GOT3 (cell line): ENCODE measurements at places on chromosomes 11 and 22.

DNA sequence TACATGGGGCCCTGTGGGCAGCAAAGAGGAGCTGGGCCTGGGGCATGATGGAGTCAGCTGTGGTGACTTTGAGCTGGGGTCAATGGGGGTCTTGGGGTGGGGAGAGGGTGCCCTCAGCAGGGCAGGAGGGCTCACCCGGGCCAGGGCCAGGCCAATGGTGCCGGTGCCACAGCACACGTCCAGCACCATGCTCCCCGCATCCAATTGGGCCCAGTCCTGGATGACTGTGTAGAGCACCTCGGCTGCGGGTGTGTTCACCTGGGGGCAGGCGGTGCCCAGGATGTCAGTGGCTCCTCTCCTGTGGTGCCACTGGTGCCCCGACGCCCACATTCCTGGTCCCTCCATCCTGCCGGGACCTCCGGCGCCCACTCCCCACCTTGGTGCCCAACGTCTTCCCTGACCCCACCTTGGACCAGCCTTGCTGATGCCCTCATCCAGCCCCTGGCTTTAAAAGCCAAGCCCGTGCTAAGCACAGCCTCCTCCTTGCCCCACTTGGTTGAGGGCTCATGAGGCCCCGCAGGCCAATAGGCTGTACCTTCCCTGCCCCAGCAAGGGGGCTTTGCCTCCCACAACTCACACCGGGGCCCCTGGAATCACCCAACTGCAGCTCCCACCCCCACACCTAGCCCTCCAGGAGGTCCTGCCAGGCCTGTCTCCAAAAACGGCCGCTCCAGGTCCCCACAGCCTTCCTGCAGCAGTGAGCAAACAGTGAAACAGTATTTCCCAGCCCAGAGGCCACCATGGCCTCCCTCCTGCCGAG, 2.2 kb upstream of the RANBP1 start:
- no peak for DNase-seq

DNA sequence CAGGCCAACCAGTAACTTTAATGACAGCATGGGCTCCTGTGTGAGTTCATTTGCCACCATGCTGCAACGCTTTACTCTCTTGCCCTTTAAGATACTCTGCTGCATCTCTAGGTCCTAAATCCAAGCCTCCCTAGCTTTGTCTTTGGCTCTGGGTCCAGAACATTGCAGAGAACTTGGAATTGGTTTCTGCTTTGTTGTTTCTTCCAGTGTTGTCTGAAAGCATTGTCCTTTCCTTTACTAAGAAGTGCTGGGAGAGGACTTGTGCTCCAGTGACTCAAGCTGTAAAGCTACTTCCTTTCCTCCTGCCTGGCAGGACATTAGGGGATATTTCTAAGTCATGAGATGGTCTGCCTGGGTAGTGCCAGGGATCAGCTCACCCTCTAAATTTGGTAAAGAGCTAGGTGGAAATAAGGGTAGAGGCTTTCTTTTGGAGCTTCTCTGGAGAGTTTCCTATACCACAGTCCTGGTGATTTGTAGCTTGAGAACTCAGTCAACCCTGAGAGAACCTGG, 202.5 kb upstream of the CADM1 start:
- DNase-seq: no peak

DNA sequence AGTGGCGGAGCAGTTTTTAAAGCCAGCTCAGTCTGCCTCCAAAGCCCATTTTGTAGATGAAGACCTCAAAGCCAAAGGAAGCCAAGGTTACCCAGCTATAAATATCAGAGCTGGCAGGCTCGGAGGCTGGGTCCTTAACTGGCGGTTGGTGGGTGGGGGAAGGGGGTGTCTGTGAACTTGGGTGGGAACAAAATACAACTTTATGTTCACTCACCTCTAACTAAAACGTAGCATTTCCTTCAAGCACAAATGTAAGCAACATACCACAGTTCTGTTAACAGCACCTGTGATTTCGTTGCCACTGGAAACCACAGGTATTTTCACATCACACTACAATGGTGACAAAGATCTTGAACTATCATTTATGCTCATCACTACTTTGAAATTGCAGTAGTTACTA, 99.7 kb upstream of the SYT13 start:
- DNase-seq: no peak

- DNase-seq: no peak
Observed at GRCh38 chr22:49865156-49865555, 11.5 kb downstream of the ZBED4 start.

- DNase-seq: no peak
Observed at GRCh38 chr11:130431801-130432200, 3.4 kb upstream of the ADAMTS8 start.

GRCh38 chr11:123640677-123641494, 13.5 kb downstream of the SCN3B start:
- DNase-seq: no peak

DNA sequence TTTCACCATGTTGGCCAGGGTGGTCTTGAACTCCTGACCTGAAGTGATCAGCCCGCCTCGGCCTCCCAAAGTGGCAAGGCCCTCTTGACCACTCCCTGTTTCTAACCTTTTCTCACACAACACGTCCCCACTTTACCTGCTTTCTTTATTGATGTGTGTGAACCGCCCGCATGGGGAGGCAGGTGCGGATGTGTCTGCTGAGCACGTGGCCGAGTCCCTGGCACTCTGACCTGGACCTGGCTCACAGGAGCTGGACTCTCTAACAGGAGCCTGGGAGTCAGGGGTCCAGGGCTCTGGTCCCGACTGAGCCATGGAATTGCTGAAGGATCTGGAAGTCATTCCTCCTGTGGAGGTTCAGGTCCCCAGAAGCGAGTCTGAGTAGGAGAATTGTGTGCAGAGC, 40.0 kb downstream of the C11orf96 start:
- no peak for DNase-seq

DNA sequence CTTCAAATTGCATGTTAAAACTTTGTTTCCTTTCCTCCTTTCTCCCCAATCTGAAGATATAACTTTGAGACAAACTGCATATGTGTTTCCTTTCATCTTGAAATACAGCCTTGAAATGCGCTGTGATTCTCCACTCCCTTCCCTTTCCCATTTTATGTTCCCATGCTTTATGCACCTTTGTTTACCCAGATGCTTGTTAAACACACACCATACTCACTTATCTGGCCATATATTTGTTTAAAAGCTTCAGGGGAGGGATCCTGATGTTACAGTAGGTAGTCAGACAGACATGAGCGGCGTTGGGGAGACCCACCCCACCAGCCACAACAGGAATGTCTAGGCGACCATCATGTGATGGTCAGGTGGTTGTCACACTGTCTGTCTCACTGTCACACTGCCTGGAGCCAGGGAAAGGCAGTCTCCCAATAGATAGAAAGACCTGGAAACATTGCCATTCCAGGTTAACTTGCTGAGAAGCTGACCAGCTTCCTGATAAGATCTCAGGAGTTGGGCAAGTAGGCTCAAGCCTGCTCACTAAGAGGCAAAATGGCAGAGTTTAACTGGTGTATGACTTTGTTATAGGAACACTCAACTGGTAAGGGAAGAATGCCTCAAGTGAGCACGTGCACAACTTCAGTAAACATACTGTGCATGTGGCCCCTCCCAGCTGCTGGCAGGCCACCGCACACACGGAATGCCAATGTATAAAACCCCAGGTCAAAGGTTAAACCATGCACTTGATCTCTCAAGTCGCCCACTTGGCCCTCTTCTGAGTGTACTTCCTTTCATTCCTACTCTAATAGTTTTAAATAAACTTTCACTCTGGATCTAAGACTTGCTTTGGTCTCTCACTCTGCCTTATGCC, 23.5 kb upstream of the MSANTD2 start:
- DNase-seq: no peak

GRCh38 chr11:12556155-12556554, 118.1 kb upstream of the TEAD1 start:
- no peak for DNase-seq

- no peak for DNase-seq
Observed at GRCh38 chr11:91904792-91905785, 319.5 kb upstream of the FAT3 start.

DNA sequence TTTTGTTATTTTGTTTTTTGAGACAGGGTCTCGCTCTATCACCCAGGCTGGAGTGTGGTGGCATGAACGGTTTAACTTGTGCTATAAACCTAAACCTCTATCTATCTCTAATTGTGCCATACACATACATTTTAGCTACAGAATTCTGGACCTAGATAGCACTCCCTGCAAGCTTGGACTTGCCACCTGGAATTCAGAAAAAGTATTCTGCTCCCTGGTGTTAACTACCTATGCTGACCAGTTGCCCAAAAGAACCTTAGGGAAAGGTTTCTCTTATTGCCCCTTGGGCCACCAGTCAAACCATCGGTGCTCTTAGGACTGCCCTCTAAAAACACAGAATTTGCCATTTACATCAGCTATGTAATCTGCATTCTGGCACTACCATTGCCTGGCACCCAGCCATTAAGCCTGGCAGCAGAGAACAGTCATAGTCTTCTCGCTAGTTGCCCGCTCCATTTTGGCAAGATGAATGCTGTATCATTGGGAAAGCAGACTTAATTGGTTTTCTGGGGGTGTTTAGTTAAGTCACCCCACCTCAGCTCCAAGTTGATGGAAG, 55.3 kb downstream of the ETS1 start:
- DNase-seq: no peak

DNA sequence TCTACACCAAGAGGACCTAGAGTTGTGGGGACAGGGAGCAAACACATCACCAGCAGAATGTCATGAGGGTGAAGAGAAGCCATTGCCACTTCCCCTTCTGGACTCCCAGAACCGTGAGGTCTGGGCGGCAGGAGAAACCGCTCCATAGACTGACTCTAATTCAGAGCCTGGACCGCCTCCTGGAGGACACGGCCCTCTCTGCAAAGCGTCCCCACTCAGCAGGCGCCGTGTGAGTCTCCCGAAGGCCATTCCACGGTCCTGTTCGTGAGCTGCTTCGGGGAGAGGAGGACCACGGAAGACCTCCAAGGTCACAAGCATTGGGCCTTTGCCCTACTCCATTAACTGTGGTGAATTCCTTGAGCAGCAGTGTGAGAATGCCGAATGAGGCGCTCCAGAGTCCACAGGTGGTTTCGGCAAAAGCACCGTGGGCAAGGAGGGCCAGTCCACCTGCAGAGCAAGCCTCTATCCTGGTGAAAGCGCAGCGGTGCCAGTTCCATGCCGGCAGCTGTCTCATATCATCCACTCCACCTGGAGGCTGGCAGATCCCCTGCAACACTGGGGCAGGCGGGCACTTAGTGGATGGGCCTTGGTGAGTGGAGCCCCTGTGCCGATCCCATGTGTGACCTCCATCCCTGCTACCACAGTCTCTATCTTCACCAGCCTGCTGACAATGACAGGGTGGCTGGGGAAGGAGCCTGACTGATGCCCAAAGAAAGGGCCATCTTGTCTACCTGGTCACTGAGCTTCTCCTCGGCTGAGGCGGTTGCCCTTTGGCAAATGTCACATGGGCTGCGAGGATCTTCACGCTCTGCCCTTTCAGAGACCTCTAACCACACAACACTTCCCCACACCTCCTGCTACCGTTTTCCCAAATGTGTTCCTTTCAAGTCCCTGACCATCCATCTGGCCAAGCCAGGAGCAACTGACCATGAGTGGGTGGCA, 7.5 kb downstream of the C11orf21 start:
- DNase-seq: no peak

GRCh38 chr22:44261861-44262595, 50.7 kb downstream of the SHISAL1 start:
- DNase-seq: no peak
